Naive thymus-derived CD8-positive, alpha-beta T cell (primary cell): ENCODE measurements at places on chromosomes 13 and 19. TPM values are rescaled to one million over a fixed set of nuclear protein-coding genes. Genes with fewer than 3 reads are reported as not detected.

FOXA3 gene
- total RNA-seq: not detected

LGALS14 gene
- total RNA-seq: not detected

KIR2DL3 gene
- total RNA-seq: 0.23 TPM

ZNF541 gene
- 0.86 TPM for total RNA-seq

WDR87 gene
- not detected for total RNA-seq

MUC16 gene
- not detected for total RNA-seq

DNA sequence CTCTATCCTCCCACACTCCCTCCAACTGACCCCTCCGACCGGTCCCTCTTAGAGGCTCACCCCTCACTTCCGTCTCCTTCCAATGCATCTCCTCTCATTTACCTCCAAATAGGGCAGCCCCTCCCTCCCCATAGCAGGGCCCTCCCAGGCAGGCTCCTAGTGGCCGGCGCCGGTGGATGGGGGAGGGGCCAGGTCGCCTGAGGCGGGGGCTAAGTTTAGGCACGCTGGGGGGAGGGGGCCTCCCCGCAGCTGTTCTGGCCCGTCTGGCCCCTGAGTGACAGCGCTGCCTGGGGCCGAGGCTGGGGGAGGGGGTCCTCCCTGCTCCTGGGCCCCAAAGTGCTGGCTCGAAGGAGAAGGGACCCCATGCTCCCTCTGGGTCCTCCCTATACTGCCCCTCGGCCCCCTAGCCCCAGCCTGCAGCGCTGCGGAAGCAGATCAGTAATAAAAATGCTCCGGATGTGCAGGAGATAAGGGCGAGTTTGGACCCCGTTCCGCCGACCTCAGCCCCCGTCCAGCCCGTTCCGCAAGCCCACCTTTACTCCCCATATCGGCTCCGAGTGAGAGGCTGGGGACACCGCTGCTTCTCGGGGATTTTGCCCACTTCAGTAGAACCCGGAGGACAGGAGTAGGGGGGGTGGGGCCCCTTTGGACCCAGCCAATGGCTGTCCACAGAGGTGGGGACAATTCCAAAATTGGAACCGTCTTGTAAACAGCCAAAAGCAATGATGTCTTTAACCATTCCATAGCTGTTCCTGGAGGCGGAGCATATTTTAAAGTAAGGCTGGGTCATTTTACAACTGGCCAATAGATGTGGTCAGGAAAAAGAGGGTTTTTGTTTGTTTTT, 4.0 kb downstream of the RTN2 start:
- no peak for DNase-seq

- no peak for DNase-seq
Measured at GRCh38 chr19:30479231-30479630, 107.0 kb downstream of the ZNF536 start.

- no peak for DNase-seq
Measured at GRCh38 chr13:98507282-98507797, 69.6 kb downstream of the STK24 start.

DNA sequence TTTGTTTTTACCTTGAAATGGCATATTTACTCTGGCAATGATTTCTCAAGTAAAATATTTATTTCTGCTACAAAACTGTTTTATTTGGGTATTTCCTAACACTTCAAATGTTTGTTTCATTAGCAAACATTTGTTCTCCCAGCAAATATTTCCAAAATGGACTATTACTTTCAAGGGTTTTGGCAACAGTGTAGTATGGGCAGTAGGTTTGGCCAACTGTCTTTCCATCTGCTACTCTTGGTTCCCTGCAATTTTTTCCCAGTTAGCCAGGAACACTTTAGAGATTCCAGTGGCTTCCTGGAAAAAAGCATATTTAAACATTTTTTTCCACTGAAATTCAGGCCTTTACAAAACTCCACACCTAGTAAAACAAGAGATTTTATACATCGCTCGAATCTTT, 466.6 kb downstream of the SLITRK6 start:
- no peak for DNase-seq

DNA sequence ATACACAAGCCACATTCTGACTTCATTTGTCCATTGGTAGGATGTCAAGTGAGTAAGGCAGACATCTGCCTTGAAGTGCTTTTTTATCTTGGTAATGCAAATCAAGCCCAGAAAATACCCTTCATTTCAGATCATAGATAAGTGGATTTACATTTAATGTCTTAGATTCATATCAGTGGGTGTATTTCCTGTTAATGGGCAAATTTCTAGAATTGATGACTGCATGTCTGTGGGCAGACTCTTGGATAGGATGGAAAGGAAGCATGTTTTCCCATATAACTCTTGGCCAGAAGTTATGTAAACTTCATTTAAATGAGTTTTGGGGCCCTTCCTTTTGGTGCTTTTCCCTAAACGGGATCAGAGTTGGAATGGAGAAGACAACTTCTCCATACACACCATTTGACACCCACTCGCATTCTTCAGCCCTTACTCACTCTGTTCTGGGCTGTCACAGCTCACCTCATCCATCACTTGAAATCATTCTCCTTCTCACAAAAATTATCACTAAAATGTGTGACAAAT, 154.6 kb downstream of the FLT1 start:
- no peak for DNase-seq

- DNase-seq: no peak
Measured at GRCh38 chr19:6531163-6531955, 533 bp downstream of the TNFSF9 start.

- DNase-seq: no peak
Measured at GRCh38 chr13:111907341-111907880, 159.5 kb upstream of the SOX1 start.
